Endothelial cell of umbilical vein (primary cell): ENCODE measurements at places on chromosomes 6 and 20. TPM values are rescaled to one million over a fixed set of nuclear protein-coding genes. Genes with fewer than 3 reads are reported as not detected.

The FOXQ1 gene
- polyA plus RNA-seq = not detected in 2 replicates

The BMP2 gene
- polyA plus RNA-seq = 5.5 and 7.1 TPM in 2 replicates

DNA sequence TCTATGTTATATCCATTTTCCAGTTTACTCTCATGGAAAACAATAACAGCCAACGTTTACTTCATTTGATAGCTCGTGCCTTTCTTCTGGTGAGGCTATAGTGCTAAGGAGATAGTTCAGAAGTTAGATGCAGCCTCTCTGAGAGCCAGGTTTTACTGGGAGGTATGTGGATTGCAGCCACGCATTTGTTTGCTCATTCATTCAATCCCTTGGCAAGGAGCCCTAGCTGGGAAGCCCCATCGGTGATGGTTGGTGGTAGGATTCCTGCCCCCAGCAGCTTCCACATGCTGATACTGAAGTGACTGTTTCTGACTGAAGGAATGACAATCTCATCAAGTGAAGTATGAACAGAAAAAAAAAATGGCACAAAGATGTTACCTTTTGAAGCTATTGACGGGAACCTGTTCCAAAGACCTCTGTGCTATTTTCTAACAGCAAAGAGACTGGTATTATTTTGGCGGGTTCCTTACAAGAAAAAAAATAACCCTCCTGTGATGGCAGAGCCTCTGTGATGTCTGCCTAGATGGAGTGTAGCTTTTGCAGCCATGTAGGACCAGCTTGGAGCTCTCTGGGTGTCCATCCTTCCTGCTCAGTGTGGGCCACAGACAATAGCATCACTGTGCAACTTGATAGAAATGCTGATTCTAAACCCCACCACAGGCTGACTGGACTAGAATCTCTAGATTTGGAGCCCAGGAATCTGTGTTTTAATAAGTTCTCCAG, 30.6 kb downstream of the SNAP25 start:
- H3K27ac ChIP-seq = no peak overlapping the region
- DNase-seq = no peak
- no peaks in the 10 kb centered on the region for H3K27me3 ChIP-seq
- H3K4me1 ChIP-seq = no peaks in the 10 kb centered on the region

DNA sequence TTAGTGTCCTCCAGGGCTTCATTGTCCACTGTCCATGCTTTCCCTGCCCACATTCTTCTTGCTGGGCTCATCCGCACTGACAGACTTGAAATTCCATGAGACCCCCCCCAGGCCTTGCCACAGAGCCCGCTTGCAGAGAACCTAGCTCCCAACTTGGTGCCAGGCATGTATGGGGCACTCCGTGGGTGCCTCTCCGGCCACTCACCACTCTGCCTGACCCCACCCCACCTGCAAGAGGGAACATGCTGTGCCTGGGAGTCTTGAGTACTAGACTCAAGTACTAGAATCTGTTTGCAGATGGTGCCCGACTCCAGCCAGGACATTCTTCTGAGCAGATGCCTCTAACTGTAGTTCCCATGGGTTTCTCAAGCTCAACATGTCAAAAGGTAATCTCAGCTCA, 47.9 kb downstream of the TRERF1 start:
- no peak for DNase-seq
- no peaks in the 10 kb centered on the region for H3K36me3 ChIP-seq
- H3K27ac ChIP-seq = no peak overlapping the region

- H3K4me3 ChIP-seq = no peak overlapping the region
- no peak for DNase-seq
- peaks cover 16% of the 10 kb centered on the region for H3K4me1 ChIP-seq
- H3K36me3 ChIP-seq = peaks cover 2% of the 10 kb centered on the region
These were observed 76.7 kb downstream of the SCAND1 start for GRCh38 chr20:35877611-35878010.

GRCh38 chr20:47227576-47227975, 128.9 kb downstream of the ZMYND8 start:
- no peaks in the 10 kb centered on the region for H3K4me1 ChIP-seq
- no peak overlapping the region for H3K27ac ChIP-seq
- no peak for DNase-seq
- H3K4me3 ChIP-seq = no peak overlapping the region
- H3K27me3 ChIP-seq = no peaks in the 10 kb centered on the region

DNA sequence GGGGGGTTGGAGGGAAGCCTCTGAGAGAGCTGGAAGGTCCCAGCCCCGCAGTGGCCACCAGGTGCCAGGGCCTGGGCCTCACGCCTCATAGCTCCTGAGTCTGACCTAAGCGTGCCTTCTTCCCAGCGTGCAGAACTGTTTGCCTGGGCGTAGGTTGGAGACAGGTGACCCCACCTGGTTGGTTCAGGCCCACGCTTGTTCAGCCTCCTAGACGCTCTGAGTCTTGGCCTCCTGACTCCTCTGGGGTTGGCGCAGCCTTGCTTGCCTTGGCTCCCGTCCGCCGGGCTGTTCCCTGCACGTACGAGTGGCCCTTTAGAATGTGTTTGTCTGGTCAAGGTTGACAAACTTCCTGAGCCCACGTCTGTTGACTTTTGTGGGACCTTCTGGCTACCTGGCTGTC, 70.8 kb downstream of the EYA2 start:
- DNase-seq = no peak
- H3K27me3 ChIP-seq = no peaks in the 10 kb centered on the region
- no peak overlapping the region for H3K27ac ChIP-seq
- H3K4me1 ChIP-seq = no peaks in the 10 kb centered on the region

- no peak overlapping the region for H3K27ac ChIP-seq
- H3K36me3 ChIP-seq = peaks cover 10% of the 10 kb centered on the region
- no peaks in the 10 kb centered on the region for H3K4me1 ChIP-seq
- no peaks in the 10 kb centered on the region for H3K27me3 ChIP-seq
- no peak overlapping the region for H3K4me3 ChIP-seq
These were observed 117.3 kb downstream of the ARHGAP18 start for GRCh38 chr6:129592516-129593232.
